ENCODE measurements at places on chromosomes 7 and 10.
A peak's percentile ranks its signal among the peaks of the same experiment; 100 is the strongest.

- no peak for DNase-seq
Observed at GRCh38 chr10:74206746-74207145, 55.7 kb downstream of the ADK start.

- peak; percentile 62 for DNase-seq
Observed at GRCh38 chr10:101569622-101570427, 18.2 kb downstream of the POLL start.

GRCh38 chr7:45969940-45970339 is 48.9 kb upstream of the IGFBP3 start:
- DNase-seq, result no peak

GRCh38 chr10:37552881-37553280 is 304.5 kb downstream of the ZNF248 start:
- no peak for DNase-seq

- DNase-seq, result no peak
Observed at GRCh38 chr7:92282930-92283329, 37.2 kb downstream of the ANKIB1 start.

DNA sequence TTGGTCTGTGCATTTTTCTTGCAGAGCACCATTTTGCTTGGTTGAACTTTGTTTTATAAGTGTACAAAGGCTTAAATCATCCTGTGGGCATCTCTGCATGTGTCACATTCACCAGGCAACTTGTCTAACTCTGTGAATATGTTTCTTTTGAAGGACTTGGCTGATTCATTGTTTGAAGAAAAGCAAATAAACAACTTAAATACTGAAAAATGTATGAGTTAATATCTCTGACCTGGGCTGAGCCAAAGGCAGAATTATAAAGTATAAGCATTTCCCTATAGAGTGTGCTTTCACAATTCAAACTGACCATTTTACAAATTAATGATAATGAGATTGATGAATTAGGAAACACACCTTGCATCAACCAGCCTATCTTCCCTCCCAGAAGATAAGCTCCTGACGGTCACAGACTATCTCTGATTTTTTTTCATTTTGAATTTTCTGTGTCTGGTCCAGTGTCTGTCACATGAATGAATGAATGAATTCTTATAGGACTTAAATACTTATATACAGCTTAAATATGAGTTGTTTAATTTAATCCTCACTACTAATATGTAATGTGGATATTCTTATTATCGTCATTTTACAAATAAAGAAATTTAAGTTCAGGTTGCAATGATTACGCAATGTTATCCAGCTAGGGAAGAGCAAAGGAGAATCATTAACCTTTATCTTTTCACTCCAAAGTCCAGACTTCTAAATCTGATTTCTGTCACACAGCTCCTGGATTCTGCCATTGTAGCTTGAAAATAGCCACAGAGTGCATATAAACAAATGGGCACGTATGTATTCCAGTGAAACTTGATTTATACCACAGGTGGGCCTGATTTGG is 182.0 kb upstream of the PHYHIPL start:
- no peak for DNase-seq

DNA sequence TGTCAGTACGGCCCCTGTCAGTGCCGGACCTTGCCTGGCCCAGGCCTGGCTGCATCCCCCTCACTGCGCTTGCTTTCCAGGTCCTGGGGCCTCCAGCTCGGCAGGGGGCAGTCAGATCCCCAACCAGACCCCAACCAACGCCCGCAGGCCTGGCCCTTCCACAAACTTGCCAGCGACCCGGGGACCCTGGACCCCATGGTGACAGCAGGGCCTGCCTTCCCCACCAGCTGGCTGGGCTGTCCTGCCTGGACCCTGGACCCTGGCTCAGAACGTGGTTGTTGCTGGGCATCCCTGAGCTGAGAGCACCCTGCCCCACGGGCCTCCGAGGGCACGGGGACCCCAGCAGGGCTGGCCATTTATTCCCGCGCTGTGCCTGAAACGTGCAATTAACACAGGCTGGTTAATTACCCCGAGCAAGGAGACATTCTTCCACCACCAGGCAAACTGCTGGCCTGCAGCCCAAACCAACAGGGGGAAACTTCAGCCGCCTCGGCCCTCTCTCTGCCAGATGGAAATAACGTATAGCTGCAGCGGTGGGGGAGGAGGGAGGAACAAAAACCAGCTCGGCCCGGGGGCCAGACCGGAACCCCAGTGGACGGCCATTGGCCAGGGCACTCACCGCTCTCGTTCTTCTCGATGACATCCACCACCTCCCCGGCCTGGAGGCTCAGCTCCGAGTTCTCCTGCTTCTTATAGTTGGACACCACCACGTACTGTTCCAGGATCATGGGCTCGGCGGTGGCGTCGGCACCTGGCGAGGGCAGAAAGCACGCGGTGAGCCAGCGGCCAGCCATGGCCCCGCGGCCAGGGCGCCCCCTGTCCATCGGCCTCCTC is 167.1 kb downstream of the NEURL1 start:
- no peak for DNase-seq

- DNase-seq, result no peak
Observed at GRCh38 chr10:95821720-95822119, 65.8 kb downstream of the ENTPD1 start.

- DNase-seq, result no peak
Observed at GRCh38 chr10:105509517-105509916, 868.4 kb downstream of the SORCS3 start.

GRCh38 chr10:24886290-24886680 is 66.1 kb downstream of the PRTFDC1 start:
- DNase-seq, result no peak

DNA sequence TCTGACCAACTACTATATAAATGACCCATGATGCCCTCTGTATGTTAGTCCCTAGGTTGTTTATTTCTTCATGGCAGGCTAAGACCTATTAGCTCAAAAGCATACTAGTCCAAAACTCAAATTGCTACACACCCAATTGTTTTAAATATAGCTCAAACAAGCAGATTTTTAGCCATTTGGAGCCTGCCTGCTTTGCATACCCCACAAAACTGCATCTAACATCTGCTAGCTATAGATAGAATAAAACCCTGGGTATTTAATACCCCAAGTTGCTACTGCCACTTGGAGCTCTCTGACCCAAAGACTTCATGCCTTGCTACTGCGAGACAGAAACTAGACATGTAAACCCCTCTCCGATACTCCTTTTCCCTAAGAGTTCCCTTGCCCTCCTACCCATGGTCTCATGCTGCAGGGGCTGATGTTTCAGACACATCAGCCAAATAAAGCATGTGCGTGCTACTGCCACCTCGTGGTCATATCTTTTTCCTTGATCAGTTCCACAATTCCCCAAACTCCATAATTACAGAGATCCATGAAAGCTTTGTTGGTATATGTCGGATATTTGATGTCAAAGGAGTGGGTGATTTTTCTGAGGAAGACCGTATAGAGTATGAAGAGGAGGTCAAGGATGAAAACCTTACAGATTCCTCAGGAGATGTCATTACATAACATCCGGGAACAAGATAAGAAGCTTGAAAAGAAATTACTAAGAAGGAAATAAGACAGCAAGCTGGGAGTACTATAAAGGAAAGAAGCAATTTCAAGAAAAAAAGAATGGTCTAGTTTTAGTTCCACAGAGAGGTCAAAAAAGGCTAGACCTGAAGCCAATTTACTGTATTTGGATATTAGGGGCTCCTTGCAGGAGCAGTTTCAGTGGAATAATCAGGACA is 386.6 kb downstream of the SH2D4B start:
- DNase-seq, result no peak

GRCh38 chr7:45888185-45888992 is at the start of gene IGFBP1:
TSS of gene IGFBP1 (plus strand) at chr7:45888488. CDS start at chr7:45888653, 165 bp downstream.
- no peak for DNase-seq

- no peak for DNase-seq
Observed at GRCh38 chr7:110647266-110647665, 443.7 kb upstream of the LRRN3 start.

DNA sequence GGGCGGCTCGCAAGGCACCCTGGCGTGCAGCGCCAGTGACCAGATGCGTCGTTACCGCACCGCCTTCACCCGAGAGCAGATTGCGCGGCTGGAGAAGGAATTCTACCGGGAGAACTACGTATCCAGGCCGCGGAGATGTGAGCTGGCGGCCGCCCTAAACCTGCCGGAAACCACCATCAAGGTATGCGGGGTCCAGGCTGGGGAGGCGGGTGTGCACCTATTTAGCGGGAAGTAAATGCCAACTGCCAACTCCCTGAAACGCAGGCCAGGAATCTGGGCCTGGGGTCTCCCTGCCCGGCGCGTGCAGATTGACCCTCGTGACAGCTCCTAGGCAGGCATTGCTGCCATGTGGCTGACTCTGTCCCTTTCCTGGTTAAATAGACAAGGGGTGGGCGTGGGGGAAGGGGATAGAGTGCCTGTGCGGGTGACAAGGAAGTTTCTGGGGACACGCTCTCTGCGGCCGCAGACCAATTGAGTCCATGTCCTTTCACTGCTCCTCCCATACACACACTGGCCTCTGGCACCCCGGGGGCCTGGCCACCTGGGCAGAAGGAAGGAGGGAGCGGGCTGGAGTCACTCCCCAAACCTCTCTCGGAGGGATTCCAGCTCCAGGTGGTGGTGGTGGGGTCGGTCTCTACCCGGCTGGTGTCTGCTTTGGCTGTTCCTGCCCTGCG is 2.7 kb downstream of the EVX1 start:
- no peak for DNase-seq

DNA sequence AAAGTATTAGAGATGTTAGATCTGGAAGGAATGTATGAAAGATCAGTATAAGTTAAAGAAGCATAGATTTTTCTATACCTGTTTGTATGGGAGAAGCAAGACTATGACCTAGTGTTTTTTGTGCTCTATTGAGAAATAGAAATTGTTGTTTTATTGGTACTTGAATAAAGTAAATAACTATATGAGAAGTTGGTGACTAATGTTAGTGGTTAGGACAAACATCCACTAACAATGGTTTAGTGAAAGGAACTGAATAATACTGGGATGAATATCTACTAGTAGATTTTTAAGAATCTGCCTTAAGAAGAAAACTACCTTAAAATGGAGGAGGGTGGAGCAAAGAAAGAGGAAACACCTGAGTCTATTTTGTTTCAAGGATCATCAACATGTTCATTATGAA is 521.1 kb upstream of the POT1 start:
- no peak for DNase-seq

GRCh38 chr10:11687779-11688447 is 54.3 kb upstream of the ECHDC3 start:
- DNase-seq, result no peak

- no peak for DNase-seq
Observed at GRCh38 chr7:43585562-43585961, 2.7 kb downstream of the STK17A start.

GRCh38 chr10:44335330-44336021 is 49.4 kb downstream of the CXCL12 start:
- DNase-seq, result no peak

DNA sequence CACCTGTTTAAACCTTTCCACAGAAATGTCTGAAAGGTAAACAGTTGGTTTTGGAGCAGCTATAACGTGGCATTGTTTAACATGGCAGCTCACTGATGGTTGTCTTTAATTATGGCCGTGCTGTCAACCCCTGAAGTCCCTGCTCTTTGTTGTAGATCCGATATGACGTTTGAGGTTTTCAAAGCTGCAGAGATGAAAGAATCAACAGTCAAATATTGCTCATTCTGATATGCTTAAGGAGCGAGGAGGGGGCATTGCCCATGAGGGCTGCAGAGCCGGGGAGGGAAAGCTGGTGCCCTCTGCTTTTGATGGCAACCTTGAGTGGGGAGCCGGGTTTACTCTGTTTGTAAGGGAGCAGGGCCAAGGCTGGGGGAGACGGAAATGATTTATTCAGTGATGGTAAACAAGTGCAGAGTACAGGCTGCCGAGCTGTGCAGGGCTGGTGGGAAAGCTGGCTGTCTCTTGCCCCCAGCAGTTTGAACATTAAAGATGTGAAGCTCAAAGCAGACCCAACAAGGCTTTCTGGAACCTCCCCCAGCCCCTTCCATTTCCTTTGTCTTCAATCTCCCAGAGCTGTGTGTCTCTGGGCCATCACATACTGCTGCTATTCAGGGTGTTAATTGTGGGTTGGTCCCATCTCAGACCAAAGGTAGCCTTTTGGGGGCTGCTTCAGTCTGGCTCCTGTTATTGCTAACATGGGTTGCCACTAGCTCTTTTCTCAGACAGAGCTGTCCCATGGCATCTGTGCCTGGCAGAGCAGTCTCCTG is 345.5 kb downstream of the LRMDA start:
- DNase-seq, result no peak

GRCh38 chr10:7102557-7103349 is 308.1 kb downstream of the SFMBT2 start:
- no peak for DNase-seq

GRCh38 chr10:72258617-72259016 is 15.1 kb upstream of the DDIT4 start:
- DNase-seq, result no peak

DNA sequence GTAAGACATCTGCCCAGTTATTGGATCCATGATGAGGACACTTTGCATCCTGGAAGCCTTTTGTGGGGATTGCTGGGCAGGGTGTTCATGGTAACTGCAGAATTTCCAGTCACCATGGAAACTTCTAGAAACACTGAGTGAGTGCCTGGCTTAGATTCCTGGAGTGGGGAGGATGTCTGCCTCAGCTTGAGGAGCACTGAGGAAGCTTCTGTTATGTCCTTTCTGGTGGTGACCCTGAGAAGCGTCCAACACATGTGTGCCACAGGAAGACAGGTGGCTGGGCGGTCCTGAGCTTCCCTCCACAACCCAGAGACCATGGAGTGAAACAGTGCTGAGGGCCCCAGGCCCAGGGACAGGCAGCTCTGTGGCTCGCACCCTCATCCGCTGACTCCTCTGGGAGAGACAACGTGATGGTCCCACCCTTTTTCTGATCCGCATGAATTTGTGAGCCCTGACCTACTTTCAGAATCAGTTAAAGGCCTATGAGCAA is 191.8 kb upstream of the CXCL12 start:
- DNase-seq, result no peak

DNA sequence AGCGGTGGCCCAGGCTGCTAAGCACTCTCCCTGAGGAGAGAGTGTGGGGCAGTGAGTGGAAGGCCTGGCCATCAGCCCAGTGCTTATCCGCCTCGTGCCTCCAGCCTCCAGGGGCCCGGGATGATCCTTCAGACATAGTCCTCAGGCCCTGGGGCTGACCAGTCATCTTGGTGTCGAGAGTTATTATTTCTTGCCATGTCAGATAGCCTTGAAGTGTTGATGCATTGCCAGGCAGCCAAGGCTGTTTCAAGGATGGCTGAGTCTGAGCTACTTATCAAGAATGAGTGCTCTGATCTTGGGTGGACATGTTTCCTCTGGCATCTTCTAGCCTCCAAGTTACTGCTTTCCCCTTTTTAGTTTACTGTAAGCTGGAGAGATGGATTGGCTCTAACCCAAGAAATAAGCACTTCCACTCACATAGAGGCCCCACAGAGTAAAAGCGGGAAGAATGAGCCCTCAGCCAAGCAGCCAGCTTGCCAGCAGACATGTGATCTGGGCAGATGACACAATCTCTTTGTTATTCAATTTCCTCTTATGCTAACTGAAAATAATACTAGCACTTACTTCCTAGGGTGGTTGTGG is 136.5 kb upstream of the NAMPT start:
- DNase-seq, result no peak

GRCh38 chr10:121437596-121437995 is 160.6 kb downstream of the FGFR2 start:
- DNase-seq, result no peak

DNA sequence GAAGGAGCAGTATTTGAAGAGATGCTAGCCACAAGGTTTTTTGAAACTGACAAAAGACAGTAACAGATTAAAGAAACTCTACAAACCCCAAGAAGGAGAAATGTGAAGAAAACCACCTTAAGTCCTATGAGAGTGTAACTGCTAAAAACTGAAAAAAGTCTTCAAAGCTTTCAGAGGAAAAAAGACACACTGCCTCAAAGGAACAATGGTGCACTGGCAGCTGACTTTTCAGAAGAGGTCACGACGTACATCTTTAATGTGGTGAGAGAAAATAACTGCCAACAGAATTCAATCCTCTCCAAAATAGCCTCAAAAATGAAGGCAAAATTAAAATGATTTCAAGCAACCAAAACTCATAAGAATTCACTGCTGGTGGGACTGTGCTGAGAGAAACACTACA is 94.0 kb downstream of the VIPR2 start:
- DNase-seq, result no peak

All from stimulated activated CD4-positive, alpha-beta T cell treated with anti-CD3 and anti-CD28 coated beads, Interleukin-12 subunit alpha, Interleukin-12 subunit beta, amount 100 ng/mL, for 24 hours (primary cell).